ENCODE measurements at places on chromosomes 6 and 20. TPM values are rescaled to one million over a fixed set of nuclear protein-coding genes. Genes with fewer than 3 reads are reported as not detected.

Gene CST3
- 884 TPM for total RNA-seq

DNA sequence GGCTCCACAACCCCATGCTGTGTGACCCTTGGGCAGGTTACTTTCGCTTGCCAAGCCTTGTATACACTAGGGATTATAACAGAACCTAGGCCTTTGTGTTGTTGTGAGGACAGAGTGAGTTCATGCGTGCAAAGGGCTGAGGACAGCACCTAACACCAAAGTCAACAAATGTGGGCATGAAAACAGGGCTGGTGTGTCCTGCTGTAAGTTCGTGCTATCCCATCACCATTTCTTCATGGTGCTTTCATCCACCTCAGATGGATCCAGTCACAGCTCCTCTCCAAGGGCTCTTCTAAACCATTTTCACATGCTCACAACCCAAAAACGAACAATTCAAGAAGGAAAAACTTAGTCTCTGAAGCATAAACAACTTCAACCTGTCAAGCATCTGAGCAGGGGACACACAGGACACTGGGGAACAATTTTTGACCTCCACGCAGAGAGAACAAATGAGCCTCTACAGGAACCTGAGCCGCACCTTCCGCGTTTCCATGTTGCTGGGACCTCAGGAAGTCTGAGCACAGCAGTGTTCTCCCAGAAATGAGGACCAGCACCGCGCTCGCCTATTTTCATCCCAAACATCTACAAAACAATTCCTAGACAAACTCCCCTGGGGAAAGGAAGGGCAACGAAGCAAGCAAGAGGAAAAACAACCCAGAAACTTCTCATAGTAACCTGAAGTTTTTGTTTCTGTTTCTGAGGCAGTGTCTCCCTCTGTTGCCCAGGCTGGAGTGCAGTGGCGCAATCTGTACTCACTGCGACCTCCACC lies 3.1 kb downstream of the LRP11 start:
- no peak for DNase-seq
- H3K4me3 ChIP-seq = no peak overlapping the region
- H3K4me1 ChIP-seq = peaks cover 14% of the 10 kb centered on the region
- H3K36me3 ChIP-seq = no peaks in the 10 kb centered on the region

Gene COL9A1
- total RNA-seq = 0.33 TPM

Gene BAK1
- 8.6 TPM for total RNA-seq

GRCh38 chr6:54907355-54907754 lies 60.8 kb downstream of the FAM83B start:
- no peaks in the 10 kb centered on the region for H3K27me3 ChIP-seq
- H3K36me3 ChIP-seq = no peaks in the 10 kb centered on the region
- no peak overlapping the region for H3K27ac ChIP-seq
- H3K4me1 ChIP-seq = no peaks in the 10 kb centered on the region
- no peak for DNase-seq
- no peak overlapping the region for H3K4me3 ChIP-seq

Gene GABRR1
- total RNA-seq = not detected

- H3K4me3 ChIP-seq = no peak overlapping the region
- DNase-seq = no peak
- no peaks in the 10 kb centered on the region for H3K36me3 ChIP-seq
- H3K4me1 ChIP-seq = no peaks in the 10 kb centered on the region
These were observed 1.8 kb upstream of the SPO11 start for GRCh38 chr20:57327820-57328219.

GRCh38 chr20:35546127-35546526 lies 4.2 kb downstream of the ERGIC3 start:
- H3K27ac ChIP-seq = no peak overlapping the region
- no peaks in the 10 kb centered on the region for H3K27me3 ChIP-seq
- no peak for DNase-seq
- H3K4me1 ChIP-seq = no peaks in the 10 kb centered on the region

GRCh38 chr20:57509665-57510237 lies 15.2 kb downstream of the CTCFL start:
- no peak for DNase-seq
- no peaks in the 10 kb centered on the region for H3K36me3 ChIP-seq
- H3K4me3 ChIP-seq = no peak overlapping the region
- no peaks in the 10 kb centered on the region for H3K4me1 ChIP-seq

All from right atrium auricular region (tissue), 2 donors.